ENCODE measurements at places on chromosomes 12 and 14.

DNA sequence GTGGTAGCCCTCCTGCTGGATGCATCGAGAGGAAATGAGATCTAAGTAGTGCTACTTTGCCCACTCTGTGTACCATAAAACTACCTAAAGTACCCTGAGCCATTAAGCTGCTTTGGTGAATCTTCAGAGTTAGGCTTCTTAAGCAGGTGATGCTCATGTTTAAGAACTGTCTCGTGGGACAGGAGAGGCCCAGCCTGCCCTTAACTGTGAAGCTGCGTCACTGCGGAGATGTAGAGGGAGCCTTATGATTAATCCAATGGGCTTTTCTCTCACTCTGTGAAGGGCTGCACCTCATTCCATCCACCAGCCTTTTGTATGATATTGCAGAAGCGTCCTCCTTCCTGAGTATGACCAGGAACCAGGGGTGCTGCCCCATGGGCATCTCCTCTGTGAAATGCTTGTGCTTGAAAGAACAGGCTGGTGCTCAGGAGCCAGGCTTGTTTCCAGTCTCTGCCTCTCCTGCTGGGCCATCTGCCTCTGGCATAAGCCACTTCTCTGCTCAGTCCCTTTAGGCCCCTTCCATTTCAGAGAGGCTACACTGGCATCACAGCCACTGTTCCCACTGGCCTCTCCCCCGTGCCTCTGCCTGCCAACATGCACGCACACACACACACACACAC lies 6.8 kb upstream of the CCDC177 start:
- DNase-seq: no peak

DNA sequence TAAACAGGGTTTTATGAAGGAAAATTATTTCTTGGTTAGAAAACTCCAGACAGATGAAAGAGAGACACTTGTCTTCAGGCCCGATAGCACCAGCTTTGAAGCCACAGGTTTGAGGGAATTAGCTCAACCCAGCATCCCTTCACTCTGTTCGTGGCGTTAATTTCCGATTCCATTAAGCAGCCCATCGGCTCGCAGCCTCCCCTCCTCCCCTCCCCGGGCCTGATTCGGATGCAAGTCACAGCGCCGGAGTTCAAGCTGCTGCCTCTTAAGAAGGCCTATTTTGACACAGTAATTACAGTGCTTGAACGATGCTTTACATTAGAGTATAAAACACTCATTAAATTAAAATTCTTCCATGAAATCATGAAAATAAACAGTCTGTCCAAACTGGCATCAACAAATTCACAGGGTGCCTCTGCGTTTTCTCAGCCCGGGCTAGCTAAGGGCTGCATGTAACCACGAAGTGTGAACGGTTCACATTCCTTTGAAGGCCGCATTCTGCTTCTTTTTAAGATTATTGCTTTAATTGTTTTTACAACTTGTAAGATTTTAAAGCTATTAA lies 145.8 kb downstream of the DICER1 start:
- DNase-seq: no peak

DNA sequence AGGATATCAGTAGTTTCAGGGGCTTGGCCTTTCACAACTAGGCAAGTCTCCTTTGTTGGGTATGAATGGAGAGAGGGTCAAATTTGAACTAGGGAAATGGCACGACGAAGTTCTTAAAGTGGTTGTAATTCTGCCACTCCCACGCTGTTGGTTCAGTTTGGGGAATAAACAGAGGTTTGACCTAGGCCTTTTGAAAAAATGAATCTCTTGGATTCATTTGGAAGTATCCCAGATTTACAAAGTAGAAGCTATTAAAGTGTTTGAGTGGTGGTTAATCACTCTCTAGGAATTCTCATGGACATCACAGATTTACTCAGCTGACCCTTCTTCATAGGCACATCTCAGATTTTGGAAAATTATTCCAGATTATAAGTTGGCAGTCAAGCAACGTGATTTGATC lies 14.8 kb downstream of the BATF start:
- no peak for DNase-seq

- no peak for DNase-seq
These were observed 11.5 kb downstream of the COL2A1 start for GRCh38 chr12:47992776-47993175.

GRCh38 chr14:27566843-27567382 lies 969.1 kb upstream of the NOVA1 start:
- DNase-seq: no peak

- no peak for DNase-seq
These were observed 4.8 kb downstream of the RPL10L start for GRCh38 chr14:46646796-46647195.

DNA sequence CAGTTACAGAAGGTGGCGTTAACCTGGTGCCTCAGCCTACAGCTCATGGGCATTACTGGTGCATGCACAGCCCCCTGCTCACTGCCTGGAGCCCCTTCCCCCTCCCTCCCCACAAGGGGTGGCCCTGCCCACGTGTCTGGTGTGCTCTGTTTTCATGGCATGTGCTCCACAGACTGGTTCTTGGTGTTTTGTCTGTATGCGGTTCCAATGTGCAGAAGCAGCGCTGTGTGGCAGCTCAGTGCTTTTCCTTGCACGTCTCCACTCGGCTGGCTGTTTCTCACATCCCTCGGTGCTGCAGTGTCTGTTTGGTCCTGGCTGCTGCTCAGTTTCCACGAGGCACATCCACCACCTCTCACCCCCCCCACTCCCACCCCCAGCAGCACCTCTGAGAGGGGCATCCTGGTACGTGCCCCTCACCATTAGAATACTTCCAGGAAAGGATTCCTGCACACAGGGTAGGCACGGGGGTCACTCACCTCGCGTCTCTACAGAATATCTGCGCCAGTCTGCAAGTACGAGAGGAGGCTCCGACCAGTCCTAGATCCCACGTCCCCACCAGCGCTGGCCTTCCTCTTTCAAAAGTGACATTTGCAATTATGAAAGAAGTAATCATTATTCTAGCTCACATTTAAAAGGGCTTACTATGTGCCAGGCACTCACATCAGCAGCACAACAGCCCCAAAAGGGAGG lies 27.1 kb downstream of the DIO3 start:
- DNase-seq: no peak

DNA sequence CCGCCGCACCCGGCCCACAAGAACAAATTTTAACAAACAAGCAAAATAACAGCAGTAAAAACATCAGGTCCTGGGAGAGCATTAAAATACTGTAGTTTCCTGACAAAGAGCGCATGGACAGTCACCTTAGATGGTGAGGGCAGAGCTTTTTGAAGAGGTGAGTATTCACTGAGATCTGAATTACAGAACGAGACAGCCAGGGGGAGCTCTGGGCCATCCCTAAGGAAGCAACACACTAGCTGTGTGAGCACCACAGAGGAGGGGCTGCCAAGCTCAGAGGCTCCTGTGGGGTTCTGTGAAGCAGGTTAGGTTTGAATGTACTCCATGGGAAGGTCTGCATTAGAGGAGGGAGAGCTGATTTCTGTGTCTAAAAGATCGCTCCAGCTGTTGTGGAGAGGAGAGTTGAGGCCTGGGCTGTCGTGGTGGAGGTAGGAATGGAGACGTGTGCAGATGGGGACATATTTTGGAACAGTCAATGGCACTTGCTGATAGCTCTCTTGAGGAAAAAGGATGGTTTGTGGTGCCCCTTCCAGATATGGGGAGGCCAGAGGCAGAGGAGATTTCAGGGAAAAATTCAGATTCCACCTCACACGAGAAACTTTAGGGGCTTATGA lies 72.9 kb downstream of the TRAFD1 start:
- peak; percentile 2 for DNase-seq

- DNase-seq: no peak
These were observed 3.1 kb upstream of the NOXRED1 start for GRCh38 chr14:77426396-77426795.

DNA sequence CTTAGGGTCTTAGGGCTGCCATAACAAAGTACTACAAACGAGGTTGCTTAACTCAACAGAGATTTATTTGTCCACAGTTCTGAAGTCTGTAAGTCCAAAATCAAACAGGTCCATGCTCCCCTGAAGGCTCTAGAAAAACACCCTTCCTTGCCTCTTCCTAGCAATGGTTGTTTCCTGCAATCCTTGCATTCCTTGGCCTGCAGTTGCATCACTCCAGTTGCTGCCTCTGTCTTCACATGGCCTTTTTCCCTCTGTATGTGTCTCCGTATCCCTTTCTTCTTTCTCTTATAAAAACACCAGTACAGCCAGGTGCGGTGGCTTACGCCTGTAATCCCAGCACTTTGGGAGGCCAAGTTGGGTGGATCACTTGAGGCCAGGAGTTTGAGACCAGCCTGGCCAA lies 17.4 kb downstream of the KCNMB4 start:
- DNase-seq: no peak

GRCh38 chr14:103594265-103594664 lies 31.5 kb downstream of the COA8 start:
- no peak for DNase-seq

GRCh38 chr14:75222208-75222701 lies 45.8 kb upstream of the TMED10 start:
- DNase-seq: no peak

- no peak for DNase-seq
These were observed 28.2 kb downstream of the TRAF3 start for GRCh38 chr14:102805371-102805891.

- no peak for DNase-seq
These were observed 180.5 kb downstream of the KITLG start for GRCh38 chr12:88399811-88400210.

DNA sequence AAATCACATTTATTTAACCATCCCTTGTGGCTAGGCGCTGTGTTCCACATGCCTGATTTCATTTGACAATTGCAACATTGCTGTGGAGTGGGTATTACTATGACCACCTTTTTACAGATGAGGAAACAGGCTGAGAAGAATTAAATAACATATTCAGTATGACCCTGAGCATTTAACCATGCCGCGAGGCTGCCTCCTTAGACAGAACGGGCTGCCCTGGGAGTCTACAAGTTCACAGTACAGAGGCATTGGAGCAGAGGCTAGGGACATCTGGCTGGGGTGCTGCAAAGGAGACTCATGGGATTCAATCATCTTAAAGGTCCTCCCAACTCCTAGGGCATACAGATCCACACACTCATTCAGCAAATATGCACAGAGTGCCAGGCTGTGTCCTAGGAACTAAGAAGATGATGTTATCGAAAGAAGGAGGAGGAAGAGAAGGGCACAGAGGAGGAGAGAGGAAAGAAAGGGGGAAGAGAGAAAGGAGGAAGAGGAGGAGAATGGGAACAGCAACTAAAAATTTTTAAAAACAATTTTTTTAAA lies 164.7 kb upstream of the CCND2 start:
- no peak for DNase-seq

DNA sequence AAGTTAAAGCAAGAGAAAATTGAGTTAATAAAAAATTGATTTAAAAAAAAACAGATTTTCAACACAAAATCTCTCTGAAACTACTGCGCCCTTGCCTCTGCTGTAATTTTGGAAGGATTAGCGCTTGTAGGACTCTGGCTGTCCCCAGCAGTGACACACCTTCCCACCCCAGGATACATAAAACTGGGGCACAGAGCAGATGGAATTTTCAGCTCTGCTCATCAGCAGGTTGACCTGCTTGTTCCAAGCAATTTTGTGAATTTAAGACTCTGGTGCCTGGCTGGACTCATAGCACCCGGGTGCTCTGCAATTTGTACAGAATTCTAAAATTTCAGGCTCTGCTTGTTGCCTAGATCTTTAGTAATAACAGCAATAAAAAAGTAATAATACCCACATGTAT lies 257.8 kb upstream of the GARIN6 start:
- no peak for DNase-seq

- DNase-seq: no peak
These were observed 32.0 kb downstream of the INSM2 start for GRCh38 chr14:35565871-35566464.

- DNase-seq: no peak
These were observed 13.1 kb downstream of the CBLN3 start for GRCh38 chr14:24416254-24416931.

DNA sequence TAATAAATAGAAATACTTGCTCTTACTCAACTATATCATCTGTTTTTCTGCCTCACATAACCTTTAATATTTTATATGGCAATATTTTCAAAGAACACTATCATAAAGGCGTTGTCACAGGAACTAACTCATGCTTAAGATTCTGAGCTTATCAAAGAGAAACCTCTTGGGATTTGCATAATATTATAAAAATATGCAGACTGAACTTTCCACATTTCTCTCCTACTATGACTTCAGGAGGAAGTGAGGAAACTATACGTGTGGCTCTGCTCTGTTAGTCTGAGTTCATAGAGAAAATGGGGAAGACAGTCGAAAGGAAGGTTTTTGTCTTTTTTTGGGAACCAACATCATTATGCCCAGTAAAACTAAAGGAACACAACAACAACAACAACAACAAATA lies 124.7 kb downstream of the GARIN6 start:
- DNase-seq: no peak
